ENCODE measurements at places on chromosomes 13 and 19.

GRCh38 chr19:16327911-16328823 lies 3.5 kb downstream of the KLF2 start:
- peaks cover 20% of the 10 kb centered on the region for H3K4me1 ChIP-seq
- peak; percentile 68 for DNase-seq
- H3K4me3 ChIP-seq = peak overlapping the region; percentile 98
- peak overlapping the region; percentile 98 for H3K27ac ChIP-seq

- H3K27me3 ChIP-seq = no peaks in the 10 kb centered on the region
- peak overlapping the region; percentile 26 for H3K27ac ChIP-seq
- H3K36me3 ChIP-seq = no peaks in the 10 kb centered on the region
- no peaks in the 10 kb centered on the region for H3K4me1 ChIP-seq
Observed at GRCh38 chr19:22619932-22620331, 14.2 kb upstream of the ZNF492 start.

GRCh38 chr13:99269627-99270241 lies 11.6 kb upstream of the GPR18 start:
- H3K36me3 ChIP-seq = no peaks in the 10 kb centered on the region
- H3K4me3 ChIP-seq = no peak overlapping the region
- H3K27ac ChIP-seq = no peak overlapping the region
- no peaks in the 10 kb centered on the region for H3K4me1 ChIP-seq
- no peak for DNase-seq

DNA sequence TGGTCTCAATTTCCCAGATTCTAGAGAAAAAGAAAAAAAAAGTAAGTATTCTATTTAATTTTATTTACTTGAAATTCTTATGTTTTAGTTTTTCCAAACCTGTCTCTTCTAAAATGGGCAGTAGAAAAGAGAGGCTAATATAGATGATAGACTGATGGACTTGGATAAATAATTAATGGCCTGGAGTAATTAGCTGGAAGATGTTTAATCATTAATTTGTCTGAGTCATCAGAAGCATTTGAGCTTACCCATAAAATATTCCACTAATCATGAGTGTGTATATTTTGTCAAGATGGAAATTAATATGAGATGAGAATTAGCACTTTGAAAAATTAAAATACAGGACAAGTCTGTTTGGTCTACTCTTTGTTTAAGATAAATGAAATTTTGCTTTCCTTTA lies 212.1 kb upstream of the MIR17HG start:
- H3K4me1 ChIP-seq = peaks cover 42% of the 10 kb centered on the region
- DNase-seq = no peak
- no peaks in the 10 kb centered on the region for H3K27me3 ChIP-seq
- no peaks in the 10 kb centered on the region for H3K36me3 ChIP-seq
- H3K4me3 ChIP-seq = no peak overlapping the region
- no peak overlapping the region for H3K27ac ChIP-seq

All from thoracic aorta (tissue), 2 donors.